H54 (cell line): ENCODE measurements at places on chromosomes 13 and 19.

DNA sequence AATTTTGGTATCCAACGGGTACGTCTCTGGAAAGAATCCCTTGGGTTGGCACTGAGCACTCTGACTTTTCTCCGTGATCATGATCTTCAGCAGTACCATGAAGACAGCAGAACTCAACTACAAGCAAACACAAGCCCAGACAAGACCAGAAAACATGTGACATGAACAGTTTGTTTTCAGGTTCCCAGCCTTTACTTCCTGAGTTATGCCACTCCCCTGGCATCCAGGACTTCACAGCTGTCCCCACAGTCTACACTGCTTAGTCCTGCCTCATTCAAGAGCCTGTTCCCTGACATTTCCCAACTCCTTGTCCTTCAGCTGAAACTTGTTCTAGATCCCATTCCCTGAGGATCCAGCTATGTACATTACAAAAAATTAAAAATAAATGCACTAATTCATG lies 4.9 kb upstream of the N4BP2L1 start:
- no peak for DNase-seq

DNA sequence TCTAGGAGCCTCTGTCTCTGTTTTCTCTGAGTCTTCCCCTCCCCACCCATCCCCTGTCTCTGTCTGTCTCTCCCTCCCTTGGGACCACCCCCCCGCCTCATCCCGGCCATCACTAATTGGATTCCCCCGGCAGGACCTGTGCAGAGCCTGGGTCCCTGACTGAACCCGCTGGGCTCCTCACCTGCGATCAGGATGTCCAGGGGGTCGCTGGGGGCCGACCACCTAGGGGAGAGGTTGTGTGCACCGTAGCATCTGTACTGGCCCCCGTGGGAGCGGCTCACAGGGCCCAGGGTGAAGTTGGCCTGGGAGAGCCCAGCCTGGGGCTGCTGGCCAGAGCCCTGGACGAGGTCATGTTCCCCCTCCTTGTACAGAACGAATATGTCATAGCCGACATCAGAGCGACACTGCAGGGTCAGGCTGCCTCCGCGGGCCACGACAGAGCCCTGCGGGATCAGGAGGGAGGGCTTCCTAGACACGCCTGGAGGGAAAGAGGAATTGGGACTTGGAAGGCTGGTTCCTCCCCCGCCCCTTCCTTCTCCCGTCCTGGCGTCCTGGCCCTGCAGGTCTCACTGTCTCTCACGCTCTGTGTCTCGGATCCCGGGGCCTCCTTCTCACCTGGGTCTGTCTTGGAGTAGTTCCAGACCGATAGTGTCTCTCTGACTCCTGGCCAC lies 1.8 kb downstream of the LILRB5 start:
- no peak for DNase-seq

GRCh38 chr13:22161871-22162270 lies 491.0 kb downstream of the FGF9 start:
- no peak for DNase-seq

GRCh38 chr13:103403148-103403740 lies 337.0 kb upstream of the SLC10A2 start:
- no peak for DNase-seq

GRCh38 chr19:15923702-15924101 lies 10.6 kb downstream of the CYP4F11 start:
- DNase-seq: no peak

DNA sequence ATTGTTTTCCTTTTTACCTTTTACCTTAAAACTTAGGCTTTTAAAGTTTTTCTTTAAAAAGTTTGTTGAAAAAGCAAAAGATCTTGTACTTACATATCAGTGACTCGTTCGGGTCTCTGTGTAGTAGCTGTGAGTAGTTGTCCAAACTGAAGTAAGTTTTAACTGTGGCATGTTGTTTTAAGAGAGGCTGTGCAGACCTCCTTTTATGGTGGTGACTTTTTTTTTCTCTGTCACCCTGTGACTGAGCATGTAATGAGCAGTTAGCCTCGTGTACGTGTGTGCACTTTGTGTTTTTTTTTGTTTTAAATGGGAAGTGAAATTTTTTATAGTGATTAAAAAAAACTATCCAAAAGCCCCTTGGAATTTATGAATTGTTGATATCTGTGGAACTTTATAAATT lies at the start of gene GPR183:
TSS of gene GPR183 (minus strand) at position 153 of the 400 bp plus-strand sequence. CDS start 11,254 bp downstream, outside the sequence.
- no peak for DNase-seq

GRCh38 chr13:33519561-33520467 lies 234.3 kb upstream of the STARD13 start:
- DNase-seq: no peak

GRCh38 chr19:42524250-42524649 lies 4.0 kb downstream of the CEACAM1 start:
- no peak for DNase-seq

DNA sequence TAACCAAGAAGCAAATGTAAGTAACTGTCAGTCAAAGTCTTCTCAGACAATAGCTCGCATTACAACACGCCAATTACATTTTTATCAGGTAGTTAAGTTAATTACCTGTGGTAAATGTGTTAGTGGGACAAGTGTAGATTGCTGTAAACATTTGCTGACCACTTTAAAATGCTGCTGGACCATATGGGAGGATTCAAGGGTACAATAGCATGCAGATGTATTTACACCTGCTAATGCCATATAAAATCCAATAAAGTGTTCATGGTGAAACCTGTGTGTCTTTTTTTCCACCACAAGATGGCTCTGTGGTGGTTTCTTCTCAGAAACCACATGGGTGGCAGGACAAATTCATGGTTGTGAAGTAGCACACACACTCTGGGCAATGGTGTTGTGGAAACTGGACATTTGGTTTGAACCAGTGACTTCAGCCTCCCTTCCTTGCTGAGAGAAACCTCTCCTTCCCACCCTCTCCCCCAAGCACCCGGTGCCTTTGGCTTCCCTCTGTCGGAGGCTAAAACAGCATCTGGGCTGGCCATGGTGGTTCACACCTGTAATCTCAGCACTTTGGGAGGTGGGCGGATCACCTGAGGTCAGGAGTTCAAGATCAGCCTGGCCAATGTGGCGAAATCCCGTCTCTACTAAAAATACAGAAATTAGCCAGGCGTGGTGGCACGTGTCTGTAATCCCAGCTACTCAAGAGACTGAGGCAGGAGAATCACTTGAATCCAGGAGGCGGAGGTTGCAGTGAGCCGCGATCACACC lies 18.1 kb upstream of the GTF3A start:
- peak; percentile 26 for DNase-seq
